CD4-positive, alpha-beta T cell treated with Interleukin-6 for 4 hours (primary cell): ENCODE measurements at places on chromosomes 16 and 17.

DNA sequence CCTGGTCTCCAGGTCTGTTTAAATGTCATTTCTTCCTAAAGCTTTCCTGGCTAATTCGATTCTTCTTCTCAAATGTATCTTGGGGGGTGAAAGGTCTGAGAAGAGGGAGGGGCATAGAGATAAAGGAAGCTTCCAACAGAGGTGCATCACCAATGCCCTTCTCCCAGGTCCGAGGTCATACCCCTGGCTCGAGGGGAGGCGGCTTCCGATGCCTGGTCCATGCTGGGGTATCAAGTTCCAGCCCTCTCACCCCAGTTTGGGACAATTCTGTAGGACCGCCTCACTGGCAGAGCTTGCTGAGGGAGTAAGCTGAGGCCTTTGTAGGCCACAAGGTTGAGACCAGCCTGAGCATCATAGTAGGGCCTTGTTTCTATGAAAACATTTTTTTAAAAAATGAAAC is 10.3 kb upstream of the CEP20 start:
- DNase-seq = no peak

- no peak for DNase-seq
Observed at GRCh38 chr17:66450008-66450851, 147.8 kb downstream of the PRKCA start.

- DNase-seq = no peak
Observed at GRCh38 chr17:11578998-11579397, 19.3 kb upstream of the DNAH9 start.

DNA sequence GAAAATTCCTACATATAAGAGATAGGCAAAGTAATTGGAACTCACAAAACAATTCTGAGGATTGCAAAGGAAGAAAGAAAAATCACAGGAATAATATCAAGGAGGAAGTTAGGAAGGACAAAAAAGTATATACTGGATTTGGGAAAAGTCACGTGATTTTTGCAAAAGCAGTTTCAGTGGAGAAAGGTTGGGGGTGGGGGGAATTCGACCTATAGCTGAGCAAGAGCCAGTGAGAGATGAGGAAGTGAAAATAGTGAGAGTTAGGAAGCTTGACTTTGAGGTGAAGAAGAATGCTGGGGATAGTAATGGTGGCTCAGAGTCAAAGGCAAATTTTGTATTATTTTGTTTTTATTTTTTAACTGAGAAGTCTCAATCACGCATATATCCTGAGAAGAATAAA is 438.0 kb upstream of the PMFBP1 start:
- DNase-seq = no peak

GRCh38 chr17:38430316-38430715 is 2.1 kb downstream of the ARHGAP23 start:
- no peak for DNase-seq
